ENCODE measurements at places on chromosomes 7 and 10.

- DNase-seq: no peak
These were observed 10.5 kb upstream of the ZNF212 start for GRCh38 chr7:149228831-149229471.

GRCh38 chr7:35256256-35257175 is 2.6 kb upstream of the TBX20 start:
- DNase-seq: no peak

- no peak for DNase-seq
These were observed 1009.2 kb downstream of the SORCS3 start for GRCh38 chr10:105650306-105650705.

DNA sequence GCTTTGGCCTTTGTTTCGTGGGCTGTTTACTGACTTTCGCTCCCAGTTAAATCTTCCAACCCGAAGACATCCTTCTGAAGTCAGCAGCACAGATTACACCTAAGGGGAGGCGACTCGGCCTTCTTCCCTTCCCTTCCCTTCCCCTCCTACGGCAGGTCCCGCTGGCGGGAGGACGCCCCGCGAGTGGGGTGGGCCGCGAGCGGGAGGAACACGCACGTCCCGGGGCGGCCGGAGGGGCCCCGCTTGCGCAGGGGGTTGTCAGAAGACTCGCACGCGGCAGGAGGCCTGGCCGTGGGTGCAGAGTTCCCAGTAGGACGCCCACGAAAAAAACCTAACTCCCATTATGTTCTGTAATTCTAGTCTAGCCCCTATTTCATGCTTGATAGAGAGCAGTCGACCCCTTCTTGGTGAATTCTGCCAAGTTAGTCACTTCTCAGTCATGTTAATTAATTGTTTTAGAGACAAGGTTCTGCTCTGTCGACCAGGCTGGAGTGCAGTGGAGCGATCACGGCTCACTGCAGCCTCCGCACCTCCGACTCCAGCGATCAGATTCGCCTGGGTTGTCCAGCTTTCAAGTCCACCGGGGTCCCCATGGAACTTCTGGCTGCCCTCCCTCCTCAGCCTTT is 19.2 kb upstream of the ZNF32 start:
- DNase-seq: no peak

GRCh38 chr10:46234431-46235060 is 52.3 kb upstream of the ANTXRL start:
- peak; percentile 1 for DNase-seq
